ENCODE measurements at places on chromosomes 7 and 10.

- DNase-seq: no peak
These were observed 97.7 kb downstream of the CREB5 start for GRCh38 chr7:28510026-28510369.

DNA sequence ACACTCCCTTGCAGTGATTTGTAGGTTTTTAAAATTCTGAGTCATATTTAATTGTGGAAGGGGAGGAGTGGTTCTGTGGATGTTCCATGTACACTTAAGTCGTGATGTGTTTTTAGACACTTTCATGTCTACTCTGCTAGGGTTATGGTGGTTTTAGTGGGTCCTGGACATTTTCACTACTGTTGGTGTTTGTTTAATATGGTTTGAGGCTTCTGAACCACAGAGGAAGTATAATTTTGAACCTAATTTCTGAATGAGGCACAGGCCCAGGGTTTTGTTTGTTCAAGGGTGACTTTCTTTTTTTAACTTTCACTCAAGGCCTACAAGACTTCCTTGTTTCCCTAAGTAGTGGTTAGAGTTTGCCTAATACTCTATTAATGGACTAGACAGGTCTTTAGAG is 13.3 kb downstream of the SLC26A5 start:
- no peak for DNase-seq

GRCh38 chr10:15460661-15461060 is 89.6 kb upstream of the FAM171A1 start:
- no peak for DNase-seq

- DNase-seq: no peak
These were observed 132.6 kb downstream of the ELMO1 start for GRCh38 chr7:37315772-37316715.

DNA sequence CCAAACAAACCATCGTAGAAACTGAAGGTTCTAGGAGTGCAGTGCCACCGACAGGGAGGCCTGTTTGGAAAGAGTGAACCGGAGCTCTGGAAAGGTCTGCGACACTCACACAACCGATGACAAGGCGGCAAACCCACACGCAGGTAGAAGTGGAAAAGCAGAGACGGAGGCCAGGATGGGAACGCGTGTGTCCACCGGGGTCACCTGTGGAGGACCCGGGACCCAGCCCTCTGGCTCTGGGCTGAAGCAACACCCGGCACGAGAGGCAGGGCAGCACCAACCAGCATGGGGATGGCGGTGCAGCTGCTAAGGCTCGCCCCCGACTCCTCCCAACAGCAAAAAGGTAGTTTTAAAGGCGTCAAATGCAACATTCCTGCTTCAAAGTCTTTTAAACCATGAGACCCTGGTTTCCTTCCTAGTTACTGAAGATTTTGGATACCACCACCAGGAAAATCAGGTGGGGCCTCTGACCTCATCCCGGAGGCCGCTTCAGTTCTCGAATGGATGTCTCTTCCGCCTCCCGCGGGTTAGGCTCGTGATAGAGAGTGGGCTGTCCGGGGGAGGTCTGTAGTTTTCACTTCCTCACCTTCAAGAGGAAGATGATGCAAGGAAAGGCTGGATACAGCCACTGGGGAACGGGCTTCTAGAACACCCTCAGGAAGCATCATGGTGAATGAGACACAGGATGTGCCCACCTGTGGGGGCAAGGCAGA is 115.5 kb downstream of the SMURF1 start:
- no peak for DNase-seq

All from stimulated activated CD4-positive, alpha-beta T cell treated with anti-CD3 and anti-CD28 coated beads, Interleukin-12 subunit alpha, Interleukin-12 subunit beta, amount 100 ng/mL, for 24 hours (primary cell).